ENCODE measurements at places on chromosomes 7 and 10.

DNA sequence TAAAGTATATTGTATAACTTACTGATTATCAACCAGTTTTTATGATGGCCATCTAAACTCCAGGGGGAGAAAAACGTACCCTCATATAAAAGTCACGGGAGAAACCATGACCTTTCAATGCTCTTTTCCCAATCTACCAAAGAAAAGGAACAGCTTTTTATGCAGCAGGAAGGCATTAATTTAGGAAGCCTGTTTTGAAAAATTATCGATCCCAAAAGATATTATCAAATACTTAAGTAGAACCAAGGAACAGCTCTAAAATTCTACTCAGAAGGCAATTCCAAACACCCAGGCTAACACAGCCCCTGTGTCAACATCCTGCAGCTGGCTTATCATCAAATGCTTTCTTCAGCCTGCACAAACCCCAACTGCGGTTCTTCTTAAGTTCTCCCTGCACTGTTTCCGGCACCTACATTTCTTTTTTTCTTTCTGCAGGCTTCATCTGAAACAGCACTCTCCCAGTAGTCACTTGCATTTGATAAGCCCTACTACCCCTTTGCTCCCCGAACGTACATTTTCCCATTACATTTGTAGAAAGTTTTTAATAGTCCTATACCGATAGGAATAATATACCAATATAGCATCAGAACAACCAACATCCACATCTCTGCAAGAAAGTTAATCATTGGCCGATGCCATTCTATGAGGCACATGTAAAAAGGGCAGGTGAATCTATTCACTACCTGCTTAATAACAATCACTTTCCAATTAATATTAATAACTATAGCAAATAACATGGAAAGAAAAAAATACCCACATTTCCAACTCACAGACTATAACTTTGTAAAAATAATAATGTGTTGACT is 47.9 kb downstream of the PIP4K2A start:
- no peak for DNase-seq

DNA sequence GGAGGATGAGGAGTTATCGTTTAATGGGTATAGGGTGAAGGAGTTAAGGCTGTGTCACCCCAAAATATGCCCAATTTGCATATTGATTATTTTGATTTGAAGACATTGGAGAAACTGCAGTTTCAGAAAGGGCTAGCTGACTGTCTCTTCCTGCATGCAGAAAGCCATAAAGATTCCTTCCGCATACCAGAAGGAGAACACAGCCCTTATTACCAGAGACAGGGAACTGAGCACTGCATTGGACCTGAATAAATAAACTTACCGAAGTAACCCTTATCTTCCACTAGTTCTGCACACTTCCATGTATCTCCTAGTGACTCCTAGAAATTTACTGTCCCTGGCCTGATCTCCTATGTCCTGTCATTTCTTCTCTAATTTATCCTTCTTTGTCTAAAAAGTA is 821.9 kb upstream of the AUTS2 start:
- no peak for DNase-seq

DNA sequence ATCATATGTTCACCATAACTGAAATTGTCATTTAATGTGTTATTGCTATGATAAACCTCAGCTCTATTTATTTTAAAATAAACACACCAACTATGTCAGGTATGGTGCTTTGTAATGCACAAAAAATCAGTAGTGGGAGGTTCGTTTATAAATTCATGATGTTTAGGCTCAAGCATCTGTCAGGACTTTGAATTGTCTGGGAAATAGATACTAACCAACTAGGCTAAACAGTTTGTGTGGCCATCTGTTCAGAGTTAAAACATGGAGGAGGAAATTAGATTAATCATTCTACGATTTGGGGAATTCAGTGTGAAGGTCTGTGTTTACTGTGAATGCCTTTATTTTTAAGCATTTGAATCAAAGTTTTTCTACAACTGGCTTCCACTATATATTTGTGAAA is 212.6 kb upstream of the FZD8 start:
- DNase-seq, result no peak

- DNase-seq, result no peak
Observed at GRCh38 chr7:6015917-6016652, 7.0 kb downstream of the AIMP2 start.

GRCh38 chr10:7130191-7130911 is 280.5 kb downstream of the SFMBT2 start:
- DNase-seq, result no peak

GRCh38 chr10:30182191-30183054 is 123.0 kb upstream of the JCAD start:
- no peak for DNase-seq

DNA sequence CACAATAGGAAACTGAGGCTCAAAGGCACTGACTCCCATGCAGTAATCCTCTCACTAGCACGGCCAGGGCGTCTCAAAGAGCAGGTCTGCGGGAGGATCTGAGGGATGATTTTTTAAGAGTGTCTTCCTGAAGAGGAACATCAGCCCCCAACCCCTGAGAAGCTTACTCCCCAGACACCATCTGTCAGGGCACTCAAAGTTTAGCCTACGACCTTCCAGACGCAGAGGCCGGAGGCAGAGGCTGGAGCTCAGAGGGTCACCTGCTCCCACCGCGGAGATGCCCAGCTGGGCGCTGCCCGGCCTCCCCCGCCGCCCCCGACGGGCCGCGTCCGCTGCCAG is 1.7 kb downstream of the ZNF777 start:
- DNase-seq, result no peak

DNA sequence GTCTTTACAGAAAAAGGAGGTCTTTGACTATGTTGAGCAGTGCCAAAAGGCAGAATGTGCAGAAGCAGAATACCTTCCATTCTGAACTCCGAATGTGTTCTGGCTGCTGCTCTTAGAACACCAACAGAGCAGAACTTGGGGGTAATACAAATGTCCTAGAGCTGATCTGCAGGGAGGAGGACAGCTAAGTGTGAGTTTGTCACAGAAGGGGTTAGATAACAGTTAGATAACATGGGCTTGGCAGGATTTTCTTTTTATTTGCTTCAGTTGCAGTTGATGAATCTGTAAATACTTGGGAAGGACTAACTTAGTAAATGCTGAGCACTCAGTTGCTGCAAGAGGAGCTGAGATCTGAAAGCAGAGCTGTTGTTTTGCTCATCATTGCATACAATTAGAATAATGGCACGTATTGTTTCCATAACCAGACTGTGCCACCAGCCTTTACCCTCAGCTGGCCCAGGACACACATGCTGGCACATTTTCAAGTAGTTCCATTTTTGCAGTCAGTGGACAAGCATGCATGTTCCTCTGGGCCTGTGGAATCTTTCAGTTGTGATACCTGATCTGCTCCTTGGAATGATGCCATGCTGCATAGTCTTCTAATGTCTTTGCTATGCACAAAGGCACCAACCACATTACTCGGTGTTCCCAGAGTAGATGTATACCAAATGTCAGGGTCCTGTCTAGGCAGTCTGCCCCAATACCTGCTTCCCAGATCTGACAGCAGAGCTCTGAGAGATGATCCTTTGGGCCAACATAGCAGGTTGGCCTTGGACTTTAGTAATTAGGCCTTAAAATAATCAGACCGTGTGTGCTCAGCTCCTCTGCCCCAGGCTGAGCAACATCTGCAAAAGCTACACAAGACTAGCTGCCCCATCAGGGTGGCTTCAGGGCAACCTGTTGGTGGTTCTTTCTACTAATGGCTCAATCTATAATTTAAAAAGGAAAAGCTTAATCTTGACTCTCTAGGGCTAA is 55.7 kb downstream of the GSDME start:
- no peak for DNase-seq

GRCh38 chr7:15561835-15562234 is at the start of gene AGMO:
Gene AGMO (minus strand): TSS chr7:15562015.
- no peak for DNase-seq

- no peak for DNase-seq
Observed at GRCh38 chr10:98424295-98425254, 9.6 kb upstream of the PYROXD2 start.

GRCh38 chr10:126417220-126417825 is 29.0 kb upstream of the ADAM12 start:
- DNase-seq, result no peak

GRCh38 chr10:13120786-13121499 is 21.0 kb downstream of the OPTN start:
- no peak for DNase-seq

GRCh38 chr7:142511374-142511773 is 237.9 kb upstream of the PRSS1 start:
- DNase-seq, result no peak

DNA sequence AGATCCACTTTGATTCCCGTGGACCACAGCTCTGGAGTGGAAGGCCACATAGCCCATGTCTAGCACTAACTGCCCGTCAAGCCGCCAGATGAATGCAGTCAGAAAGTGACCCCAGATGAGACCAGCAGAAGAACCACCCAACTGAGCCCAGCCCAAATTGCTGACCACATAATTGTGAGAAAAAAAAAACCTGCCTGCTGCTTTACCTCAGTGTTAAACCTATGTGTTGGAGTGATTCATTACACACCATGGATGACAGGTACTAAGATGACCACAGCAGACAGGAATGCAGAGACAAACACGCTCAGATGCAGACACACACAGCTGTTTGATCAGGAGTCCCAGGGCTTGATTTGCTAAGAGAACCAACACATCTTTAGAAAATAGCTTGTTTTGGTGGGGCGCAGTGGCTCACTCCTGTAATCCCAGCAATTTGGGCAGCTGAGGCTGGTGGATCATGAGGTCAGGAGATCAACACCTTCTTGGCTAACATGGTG is 168.1 kb upstream of the PPP2R2D start:
- no peak for DNase-seq

- no peak for DNase-seq
Observed at GRCh38 chr10:64033711-64034110, 512.5 kb downstream of the REEP3 start.

DNA sequence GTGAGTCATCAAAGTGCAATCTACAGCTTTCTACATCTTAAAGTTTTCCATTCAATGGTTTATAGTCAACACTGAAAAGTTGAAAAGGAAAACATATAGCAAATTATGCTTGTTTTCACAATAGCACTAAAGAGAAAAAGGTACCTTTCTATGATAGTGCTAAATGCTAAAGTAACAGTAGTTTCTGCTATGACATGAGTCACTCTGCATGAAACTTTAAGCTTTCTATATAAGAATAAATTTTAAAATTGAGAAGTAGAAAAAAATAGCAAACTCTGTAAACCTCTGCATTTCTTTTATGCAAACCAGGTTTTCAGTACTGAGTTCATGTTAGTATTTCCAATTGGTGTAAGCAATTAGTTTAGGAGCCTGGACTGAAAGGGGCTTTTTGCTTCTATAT is 31.2 kb upstream of the TMEM168 start:
- no peak for DNase-seq

DNA sequence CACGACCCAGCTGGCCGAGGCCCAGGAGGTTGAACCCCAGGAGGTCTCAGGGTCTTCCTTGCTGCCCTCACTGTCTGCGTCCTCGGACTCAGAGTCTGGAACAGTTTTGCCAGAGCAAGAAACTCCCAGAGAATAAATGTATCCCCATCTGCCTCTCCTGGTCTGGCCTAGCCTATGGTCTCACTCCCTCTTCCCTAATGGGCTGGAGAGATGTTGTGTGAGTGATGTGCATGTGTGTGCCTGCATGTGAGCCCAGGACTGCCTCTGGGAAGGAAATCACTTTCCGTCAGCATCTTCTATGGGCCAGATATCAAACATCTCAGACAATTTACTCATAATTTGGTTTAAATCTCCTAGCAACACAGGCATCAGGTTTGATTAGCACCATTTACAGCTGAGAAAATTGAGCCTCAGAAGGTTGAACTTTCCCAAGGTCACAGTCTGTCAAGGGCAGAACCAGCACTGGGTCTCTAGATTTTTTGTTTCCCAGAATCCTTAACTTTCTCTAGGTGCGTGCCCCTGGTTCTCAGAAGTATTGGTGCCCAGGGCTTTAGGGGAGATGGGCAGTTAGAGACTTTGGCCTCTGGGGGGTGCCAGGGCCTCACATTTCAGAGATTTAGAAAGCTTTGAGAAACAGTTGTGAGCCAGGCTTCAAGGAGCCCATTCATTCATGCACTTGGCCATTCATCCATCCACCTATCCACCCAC is 4.9 kb downstream of the TMEM270 start:
- no peak for DNase-seq

GRCh38 chr10:32084185-32084851 is 28.1 kb upstream of the KIF5B start:
- no peak for DNase-seq

GRCh38 chr10:112461029-112461887 is 14.2 kb downstream of the VTI1A start:
- no peak for DNase-seq

- DNase-seq, result no peak
Observed at GRCh38 chr10:54869022-54869421, 68.0 kb upstream of the PCDH15 start.

DNA sequence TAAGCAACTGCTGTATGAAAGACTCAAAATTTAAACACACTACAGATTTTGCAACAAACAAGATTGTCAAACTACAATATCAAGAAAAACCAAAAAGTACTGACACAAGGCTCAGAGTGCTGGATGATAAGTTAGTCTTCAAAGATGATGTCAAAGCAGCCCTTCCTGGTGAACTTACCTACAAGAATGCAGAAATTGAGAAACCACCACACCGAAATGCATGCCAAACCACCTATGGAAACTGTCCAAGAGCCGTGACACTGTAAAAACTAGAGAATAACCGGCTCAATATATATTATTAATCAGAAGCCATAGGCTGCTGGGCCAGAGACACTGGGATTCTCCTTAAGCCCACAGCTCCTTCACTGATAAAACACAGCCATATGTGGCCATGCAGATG is 25.3 kb downstream of the DENND11 start:
- DNase-seq, result no peak

- DNase-seq, result no peak
Observed at GRCh38 chr10:44437840-44438511, 53.1 kb upstream of the CXCL12 start.

DNA sequence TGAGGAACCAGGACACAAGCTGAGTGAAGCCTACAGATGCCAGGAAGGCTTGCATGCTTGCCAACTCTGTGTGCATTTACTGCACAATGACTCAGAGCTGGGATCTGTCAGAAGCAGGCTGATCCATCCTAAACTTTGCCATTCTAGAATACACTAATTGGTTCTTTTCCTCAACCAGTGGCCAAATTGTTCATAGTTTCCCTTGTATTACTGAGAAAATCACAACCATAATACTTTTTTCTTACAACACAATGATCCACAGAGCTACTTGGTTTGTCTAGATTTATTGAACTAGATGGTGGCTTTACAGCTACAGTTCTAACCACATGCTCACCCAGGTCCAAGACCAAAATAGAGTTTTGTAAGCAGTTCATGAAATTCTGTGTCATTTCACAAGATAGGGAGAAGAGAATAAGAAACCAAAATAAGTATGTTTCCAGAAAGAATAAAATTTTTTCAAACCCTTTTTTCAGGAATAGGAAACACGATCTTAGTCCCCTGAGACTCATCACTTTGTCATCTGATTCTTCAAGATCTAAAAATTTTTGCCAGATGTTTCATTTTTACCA is 21.0 kb upstream of the LRRC17 start:
- no peak for DNase-seq

All from stimulated activated CD8-positive, alpha-beta memory T cell treated with anti-CD3 and anti-CD28 coated beads, Interleukin-4, amount 100 ng/mL, for 1 hour (primary cell).